Cardiac septum (tissue), 1 donor: ENCODE measurements at places on chromosomes 2 and 18.

- DNase-seq, result no peak
These were observed 190.9 kb downstream of the TFCP2L1 start for GRCh38 chr2:121094101-121094500.

- no peak for DNase-seq
These were observed 189.8 kb upstream of the SALL3 start for GRCh38 chr18:78789850-78790249.

- no peak for DNase-seq
These were observed 628.0 kb downstream of the ZEB2 start for GRCh38 chr2:143891879-143892308.

GRCh38 chr2:98310010-98310409 is 36.2 kb upstream of the CNGA3 start:
- no peak for DNase-seq

- no peak for DNase-seq
These were observed 168.4 kb downstream of the ZFP36L2 start for GRCh38 chr2:43057742-43058725.

DNA sequence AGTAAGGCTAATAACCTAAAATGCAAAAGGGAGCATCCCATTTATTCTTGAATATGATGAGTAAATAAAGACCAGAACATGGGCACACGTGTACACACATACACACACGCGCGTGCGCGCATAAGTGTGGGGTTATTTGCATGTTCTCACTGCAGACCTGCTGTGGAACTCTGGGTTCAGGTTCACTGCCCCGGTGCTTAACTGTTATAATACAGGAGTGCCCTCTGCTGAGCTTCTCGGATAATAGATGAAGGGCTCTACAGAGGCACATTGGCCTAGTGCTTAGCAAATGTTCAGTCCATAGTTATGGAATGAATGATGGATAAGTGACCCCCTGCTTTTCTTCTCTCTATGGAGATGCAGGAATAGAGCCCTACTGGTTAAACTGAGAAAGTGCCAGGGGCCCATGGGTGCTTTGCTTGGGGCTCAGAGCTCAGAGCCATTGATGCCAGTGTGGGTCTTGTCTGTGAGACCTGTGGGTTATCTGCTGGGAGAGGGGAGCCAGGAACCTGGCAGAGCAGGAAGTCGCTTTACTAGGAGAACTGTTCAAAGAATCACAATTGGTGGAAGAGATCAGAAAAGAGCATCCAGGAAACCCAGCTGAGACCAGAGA is 3.6 kb upstream of the ARL4C start:
- DNase-seq, result no peak

DNA sequence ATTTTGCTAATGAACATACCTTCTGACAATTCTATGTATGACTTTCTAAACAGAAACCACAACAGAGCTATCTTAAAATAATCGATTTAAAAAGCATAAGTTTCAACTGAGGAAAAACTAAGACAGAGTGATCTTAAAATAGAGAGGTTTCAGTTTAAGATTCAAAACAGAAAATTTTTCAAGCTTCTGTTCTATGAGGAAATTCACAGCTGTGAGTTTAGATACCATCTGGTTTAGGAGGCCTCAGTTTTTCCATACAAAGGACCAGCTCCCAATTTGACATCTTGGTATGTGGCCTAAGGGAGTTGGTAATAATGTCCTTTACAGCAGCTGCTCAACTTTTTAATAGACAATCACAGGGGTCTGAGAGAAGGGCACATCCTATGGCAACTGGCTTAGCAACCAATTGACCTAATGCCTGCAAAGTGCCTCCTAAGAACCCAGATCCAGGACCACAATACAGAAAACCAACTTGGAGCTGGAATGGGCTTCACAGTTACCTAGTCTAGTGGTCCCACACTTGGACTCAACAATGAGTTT is 39.7 kb downstream of the MDH1 start:
- DNase-seq, result no peak

GRCh38 chr2:218961651-218962570 is 2.4 kb downstream of the CDK5R2 start:
- DNase-seq, result peak; percentile 41

- no peak for DNase-seq
These were observed 9.4 kb upstream of the CD302 start for GRCh38 chr2:159807183-159808031.

DNA sequence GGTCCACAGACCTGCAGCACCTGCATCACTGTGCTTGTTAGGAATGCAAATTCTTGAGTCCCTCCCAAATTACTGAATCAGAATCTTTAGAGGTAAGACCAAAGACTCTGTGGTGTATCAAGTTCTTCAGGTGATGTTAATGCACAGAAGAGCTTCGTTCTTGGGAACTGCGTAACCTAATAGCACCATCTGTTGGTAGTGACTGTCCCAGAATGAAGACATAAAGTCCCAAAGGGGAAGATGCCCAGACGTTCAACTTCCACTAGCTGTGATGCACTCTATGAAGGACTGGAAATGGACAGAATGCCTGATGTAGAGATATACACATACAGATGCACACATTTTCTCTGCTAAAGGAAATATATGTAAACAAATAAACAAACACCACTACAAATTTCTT is 576.0 kb downstream of the LRP1B start:
- DNase-seq, result no peak

DNA sequence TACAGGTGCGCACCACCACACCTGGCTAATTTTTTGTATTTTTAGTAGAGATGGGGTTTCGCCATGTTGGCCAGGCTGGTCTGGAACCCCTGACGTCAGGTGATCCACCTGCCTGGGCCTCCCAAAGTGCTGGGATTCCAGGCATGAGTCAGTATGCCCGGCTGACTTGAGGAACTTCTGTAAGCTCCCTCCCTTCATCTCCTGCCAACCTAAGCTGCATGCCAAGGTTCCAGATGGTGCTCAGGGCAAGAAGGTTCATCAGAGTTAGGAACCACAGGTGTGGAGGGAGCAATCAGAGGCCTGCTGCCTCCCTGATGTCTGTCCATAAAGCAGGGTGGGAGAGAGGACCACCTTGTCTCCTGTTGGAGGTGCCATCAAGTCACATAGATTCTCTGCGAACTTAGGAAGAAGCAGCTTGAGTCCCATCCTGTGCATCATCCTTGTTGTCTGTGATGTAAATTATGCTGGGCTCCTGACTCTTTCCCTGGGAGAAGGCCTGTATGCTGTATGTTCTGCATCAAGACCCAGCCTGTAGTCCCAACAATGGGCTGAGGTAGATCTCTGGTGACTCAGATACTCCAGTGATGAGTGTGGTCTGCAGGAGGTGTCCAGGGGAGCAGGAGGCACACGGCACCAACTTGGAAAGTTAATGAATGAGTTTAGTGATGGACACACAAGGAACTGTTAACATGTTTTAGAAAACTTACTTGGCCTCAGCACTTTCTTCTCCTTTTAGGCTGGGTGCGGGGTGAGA is 53.1 kb downstream of the TMEM17 start:
- DNase-seq, result no peak

GRCh38 chr18:59148192-59148591 is 8.5 kb downstream of the SEC11C start:
- no peak for DNase-seq

GRCh38 chr2:219369447-219369861 is 18.3 kb downstream of the DNPEP start:
- no peak for DNase-seq

- no peak for DNase-seq
These were observed 225.1 kb downstream of the TMEM182 start for GRCh38 chr2:102986826-102987490.

- DNase-seq, result peak; percentile 63
These were observed 104.5 kb downstream of the TPO start for GRCh38 chr2:1517786-1518185.

- DNase-seq, result no peak
These were observed 408.4 kb downstream of the HRH4 start for GRCh38 chr18:24868760-24869237.
